ENCODE measurements at places on chromosomes 13 and 19.

- DNase-seq = no peak
Measured at GRCh38 chr13:99344610-99345208, 37.5 kb upstream of the GPR183 start.

- DNase-seq = no peak
Measured at GRCh38 chr13:27572234-27572901, 48.0 kb downstream of the LNX2 start.

GRCh38 chr19:12187625-12188024 is 24.7 kb downstream of the ZNF136 start:
- no peak for DNase-seq

GRCh38 chr13:98838776-98839175 is 86.3 kb upstream of the SLC15A1 start:
- no peak for DNase-seq

DNA sequence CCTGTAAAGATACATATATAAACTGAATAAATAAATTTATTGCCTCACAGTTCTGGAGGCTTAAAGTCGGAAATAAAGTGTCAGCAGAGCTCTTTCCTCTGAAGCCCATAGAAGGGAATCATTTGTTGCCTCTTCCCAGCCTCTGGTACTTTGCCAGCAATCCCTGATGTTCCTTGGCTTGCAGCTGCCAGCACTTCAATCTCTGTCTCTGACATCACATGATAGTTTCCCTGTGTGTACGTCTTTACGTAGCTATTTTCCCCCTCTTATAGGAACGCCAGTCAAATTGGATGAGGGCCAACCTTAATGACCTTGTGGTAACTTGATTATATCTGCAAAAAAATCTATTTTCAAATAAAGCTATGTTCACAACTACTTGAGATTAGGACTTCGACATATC is 250.9 kb downstream of the LIG4 start:
- DNase-seq = no peak

DNA sequence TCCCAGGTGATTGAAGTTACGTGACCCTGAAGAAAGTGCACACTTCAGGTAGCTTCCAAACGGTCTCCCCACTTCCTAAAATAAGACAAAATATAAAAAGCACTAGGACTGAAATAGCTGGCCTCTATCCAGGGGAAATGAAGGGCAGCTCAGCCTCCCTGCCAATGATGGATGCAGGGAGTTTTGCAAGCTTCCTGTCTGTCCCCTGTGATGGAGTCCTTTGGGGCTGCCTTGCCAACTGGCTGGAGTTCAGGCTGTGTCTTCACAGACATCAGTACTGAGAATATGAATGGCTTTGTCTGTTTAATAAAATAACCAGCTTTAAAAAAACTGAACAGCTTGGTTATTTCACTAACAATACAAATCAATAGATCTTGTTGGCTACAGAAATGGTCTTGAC is 101.4 kb upstream of the GPR12 start:
- DNase-seq = no peak

GRCh38 chr19:55160128-55160985 is 2.8 kb upstream of the TNNI3 start:
- peak; percentile 90 for DNase-seq

DNA sequence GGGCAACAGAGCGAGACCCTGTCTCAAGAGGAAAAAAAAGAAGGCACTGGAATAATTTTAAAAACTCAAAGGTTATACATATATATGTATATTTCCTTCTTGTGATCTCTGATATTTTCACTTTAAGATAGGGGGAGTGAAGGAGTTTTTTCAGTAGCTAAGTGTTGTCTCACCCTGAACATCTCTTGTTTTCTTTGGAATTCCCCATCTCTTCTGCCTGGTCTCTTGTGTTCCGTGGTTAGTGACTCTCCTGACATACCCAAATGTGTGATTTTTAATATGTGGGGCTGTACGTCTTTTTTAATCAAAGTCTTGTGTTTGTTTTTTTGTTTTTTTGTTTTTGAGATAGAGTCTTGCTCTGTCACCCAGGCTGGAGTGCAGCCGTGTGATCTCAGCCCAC is 15.3 kb upstream of the KCTD4 start:
- no peak for DNase-seq

- DNase-seq = peak; percentile 72
Measured at GRCh38 chr13:44116562-44117332, 237.0 kb downstream of the LACC1 start.

GRCh38 chr13:44407379-44407778 is 33.8 kb downstream of the SERP2 start:
- no peak for DNase-seq

- DNase-seq = peak; percentile 13
Measured at GRCh38 chr19:49133621-49134454, 14.5 kb downstream of the PPFIA3 start.

DNA sequence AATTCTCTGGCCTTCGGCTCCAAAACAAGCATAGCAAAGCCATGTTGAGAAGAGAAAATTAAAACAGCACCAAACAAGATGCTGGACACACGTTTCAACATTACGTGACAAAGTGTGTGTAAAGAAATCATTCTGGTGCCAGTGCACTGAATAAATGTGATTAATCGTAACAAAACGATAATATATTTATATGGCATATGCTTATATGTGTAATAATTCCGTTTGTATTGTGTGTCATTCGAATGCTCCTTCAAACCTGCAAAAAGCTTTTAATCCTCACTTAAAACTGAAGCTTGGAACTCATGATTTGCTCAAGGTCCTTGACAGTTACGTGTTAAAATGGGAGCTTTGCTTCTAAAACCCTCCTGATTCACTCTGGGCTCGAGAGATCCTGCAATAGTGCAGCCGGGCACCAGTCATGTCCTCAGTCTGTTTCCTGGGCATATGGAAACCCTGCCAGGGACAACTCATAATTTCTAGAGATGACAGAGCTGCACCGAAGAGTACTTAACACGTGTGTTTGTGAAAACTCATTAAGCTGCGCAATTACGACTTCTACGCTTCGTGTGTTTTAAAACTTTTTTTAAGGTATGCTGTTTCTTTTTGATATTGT is 731 bp upstream of the AKAP8L start:
- no peak for DNase-seq

DNA sequence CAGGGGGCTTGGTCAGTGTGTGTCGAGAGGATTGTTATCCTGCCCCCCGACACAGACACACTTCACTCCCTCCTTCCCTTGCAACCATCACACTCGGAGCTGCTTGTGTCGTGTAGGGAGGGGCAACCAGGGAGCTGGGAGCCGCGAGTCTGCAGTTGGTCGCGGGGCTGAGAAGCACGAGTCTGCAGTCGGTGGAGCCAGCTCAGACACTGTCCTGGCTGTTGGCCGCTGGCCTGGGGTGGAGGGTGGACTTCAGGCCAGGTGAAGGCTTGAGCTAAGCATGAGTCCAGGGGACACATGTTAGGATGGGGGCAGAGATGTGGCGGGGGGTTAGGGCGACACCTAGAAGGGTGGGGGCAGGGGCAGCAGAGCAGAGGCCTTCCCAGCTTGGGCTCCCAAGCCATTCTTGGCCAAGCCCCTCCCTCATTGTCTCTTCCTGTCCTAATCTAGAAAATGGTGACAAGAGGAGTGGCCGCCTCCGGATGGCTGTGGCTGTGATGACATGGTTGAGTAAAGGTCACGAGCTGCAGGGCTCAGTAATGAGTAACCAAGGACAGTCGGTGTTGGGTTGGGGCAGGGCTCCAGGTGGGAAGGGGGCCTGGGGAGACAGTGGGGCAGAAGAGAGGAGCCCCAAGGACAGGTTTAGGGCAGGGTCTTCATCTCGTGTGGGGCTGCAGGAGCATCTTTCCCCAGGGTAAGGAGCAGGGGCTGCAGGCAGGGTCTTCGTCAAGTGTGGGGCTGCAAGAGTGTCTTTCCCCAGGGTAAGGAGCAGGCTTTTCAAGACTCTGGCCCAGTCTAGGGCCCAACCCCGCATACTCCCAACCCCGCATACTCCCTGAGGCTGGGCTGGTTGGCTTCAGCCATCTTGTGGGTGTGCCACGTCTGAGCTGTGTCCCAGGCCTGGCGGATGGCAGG is 8.6 kb downstream of the PPP5C start:
- no peak for DNase-seq

DNA sequence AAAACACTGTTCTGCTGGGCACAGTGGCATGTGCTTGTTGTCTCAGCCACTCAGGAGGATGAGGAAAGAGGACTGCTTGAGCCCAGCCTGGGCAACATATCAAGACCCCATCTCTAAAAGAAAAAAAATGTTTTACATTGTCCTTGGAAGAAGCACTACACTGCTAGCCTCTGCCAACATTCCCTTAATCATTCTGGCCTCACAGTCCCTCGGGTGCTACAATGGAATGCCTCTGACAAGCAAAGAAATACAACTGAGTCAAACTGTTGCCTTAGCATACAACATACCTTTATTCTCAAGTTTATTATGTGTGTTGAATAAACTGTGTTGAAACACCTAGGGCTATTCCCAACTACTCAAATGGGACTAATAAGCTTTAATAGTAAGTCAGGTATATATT is 56.1 kb downstream of the PSPC1 start:
- DNase-seq = no peak

DNA sequence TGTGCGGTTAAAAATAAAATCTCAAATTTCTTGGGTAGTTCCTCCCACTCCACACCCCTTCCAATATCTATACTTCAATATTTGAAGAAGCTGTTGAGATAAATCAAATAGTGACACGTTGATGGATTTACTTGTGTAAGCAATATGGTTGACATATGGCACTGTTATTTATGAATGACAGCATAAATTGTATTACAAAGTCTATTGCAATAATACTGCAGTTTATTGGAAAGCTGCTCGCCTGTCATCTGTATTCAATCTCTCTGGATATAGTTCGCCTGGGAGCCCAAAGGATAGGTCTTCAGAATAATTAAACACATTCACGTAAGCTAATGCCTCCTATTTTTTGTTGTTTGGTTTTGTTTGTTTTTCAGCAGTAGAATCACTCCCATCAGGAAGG is 5.0 kb upstream of the ZIC5 start:
- no peak for DNase-seq

- DNase-seq = no peak
Measured at GRCh38 chr19:51001515-51001914, at the start of gene KLK8. Gene KLK8, minus strand, starts transcription at chr19:51001604. Its CDS starts 437 bp downstream, at chr19:51001167.

GRCh38 chr13:76790526-76790925 is 95.7 kb downstream of the KCTD12 start:
- no peak for DNase-seq

- peak; percentile 51 for DNase-seq
Measured at GRCh38 chr13:45807520-45808099, 43.9 kb downstream of the SIAH3 start.

DNA sequence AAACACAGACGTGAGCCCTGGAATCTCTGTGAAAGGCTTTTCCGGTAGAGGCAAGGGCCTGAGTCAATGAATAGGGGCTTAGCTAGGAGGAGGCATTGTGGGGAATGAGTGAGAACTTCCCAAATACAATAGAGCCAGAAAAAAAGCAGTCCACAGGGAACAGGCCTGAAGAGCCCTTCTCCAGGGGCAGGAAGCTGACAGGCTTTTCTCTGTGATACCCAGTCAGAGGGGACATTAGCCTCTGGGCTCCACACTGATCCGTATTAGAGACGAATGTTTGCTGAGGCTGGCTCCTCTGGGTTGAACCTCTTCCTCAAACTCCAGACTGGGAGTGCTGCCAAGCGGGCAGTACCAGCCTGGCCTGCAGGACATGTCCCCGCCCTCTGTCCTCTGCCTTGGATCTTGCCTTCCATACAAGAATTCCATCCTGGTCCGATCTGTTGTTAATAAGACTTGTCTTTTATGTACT is 2.3 kb downstream of the DHRS12 start:
- peak; percentile 48 for DNase-seq

DNA sequence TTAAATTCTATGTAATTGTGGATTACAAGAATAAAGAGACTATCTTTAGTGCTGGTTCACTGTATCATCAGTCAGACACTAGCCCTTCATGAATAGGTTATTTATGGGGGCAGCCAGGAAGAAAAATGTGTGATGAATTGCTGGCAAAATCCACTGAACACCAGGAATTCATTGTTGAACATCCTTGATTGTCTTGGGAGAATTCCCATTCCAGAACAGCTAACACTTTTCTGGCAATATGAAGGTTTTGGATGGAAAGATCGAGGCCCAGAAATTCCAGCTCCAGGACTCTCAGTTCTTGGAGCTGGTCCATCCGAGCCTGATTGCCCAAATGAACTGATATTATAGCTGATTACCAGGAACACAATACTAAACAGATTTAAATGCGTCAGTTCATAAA is 11.5 kb upstream of the SPART start:
- no peak for DNase-seq

DNA sequence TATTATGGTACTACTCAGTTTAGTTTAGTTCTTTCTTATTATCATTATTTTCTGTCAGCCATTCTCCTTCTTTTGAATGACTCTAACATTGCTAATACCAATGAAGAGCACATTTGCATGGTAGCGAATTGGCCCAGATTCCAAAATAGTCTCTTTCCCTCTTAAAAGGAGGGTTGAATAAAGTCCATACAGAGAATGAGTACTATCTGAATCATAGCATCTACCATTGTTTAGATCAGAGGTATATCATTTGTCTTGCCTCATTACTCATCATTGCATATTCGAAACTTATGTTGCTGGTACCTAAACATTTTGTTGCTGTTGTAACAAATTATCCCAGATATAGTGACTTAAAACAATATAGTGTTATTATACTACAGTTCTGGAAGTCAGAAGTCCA is 1235.3 kb upstream of the ATXN8OS start:
- no peak for DNase-seq

DNA sequence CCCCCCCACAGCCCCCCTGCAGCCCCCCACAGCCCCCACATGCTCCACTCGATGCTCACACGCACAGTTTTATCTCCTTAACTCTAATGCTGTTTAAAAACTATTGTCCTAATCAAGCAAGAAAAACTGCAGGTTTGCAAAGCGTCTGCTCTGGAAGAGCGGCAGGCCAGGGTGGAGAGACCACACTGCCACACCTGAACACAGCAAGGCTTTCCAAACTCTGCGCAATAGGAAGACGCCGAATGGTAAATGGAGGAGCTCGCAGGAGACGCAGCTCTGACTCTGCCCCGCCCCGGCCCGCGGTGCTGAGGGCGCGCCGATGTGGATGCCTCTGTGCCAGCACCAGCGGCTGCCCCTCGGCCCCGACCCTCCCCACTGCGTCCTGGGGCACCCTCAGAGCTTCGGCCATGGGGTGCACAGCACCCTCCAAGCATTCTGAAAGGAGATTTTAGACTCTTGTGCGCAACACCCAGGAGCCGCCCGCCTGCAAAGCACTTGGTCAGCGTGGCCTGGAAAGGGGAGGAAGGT is 32.4 kb downstream of the RASA3 start:
- DNase-seq = no peak

DNA sequence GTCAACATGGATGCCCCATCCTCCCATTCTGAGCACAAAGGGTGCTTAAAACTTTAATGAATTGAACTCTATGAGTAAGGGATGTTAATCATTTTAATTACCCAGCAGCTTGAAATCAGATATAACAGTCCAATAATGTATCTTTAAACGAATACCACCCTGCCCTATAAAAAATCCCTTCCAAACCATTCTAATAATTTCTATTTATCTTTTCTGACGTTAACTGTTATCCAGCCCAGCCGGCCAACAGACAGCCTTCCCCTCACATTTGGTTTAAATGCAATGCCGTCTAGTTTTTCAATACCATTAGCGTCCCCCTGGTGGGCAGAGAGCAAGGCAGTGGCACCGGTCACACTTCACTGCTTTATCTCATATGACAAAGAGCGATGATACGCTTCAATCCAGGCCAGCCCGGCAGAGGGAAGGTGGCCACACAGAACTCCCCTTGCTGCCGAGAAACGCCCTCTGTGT is 402.2 kb upstream of the ZNF507 start:
- DNase-seq = no peak

All from inflammatory macrophage (primary cell).